HS-27A (cell line): ENCODE measurements at places on chromosomes 7 and 10.

DNA sequence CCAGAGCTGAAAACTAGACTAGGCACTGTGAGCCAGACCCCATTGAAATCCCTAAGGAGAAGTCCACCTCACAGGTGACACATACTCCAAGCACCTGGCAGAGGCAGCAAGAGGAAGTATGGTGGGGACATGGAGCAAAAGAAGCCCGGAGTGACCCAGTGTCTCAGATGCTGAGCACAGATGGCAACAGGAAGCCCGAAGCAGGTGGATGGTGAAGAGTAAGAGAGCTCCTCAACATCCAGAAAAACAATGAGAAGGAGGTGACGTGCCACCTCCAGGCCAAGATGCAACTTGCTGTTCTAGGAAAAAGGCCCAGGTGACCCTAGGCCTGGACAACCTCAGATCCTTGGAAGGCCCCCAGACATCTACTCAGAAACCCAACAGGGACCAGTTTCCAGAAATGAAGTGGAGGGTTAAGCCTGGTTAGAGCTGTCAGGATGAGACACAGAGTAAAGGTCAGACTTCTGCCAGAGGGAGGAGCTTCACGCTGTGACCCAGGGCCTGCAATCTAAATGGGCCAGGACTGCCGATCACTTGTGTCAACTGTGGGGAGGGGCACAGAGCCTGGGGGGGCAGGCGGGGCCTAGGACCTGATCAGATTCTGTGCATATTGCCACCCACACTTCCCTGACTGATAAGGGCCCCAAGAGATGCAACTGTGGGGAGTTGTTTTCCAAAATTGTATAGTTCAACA lies 2.4 kb upstream of the COBL start:
- no peak for DNase-seq

DNA sequence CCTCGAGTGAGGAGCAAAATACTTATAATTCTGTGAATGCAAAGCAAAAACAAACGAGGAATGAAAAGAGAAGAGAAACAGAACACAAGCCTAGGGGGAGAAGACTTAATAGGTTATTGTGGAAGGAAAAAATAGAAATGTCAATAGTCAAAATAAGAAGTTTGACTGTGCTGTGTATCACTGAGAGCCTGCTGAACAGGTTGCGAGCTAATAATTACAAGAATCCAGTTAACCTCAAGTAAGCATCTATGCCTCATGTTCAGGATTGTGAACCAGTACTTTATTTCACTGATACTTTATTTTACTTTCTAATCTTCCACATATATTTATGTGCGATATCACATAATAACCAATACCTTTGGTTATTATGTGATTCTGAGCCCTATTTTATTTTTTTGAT lies 316.7 kb downstream of the OTUD1 start:
- no peak for DNase-seq

- no peak for DNase-seq
Observed at GRCh38 chr7:72781631-72782030, 46.4 kb downstream of the TYW1B start.

- no peak for DNase-seq
Observed at GRCh38 chr10:99895867-99896266, 113.4 kb downstream of the ABCC2 start.
